ENCODE measurements at places on chromosomes 4 and X. TPM values are rescaled to one million over a fixed set of nuclear protein-coding genes. Genes with fewer than 3 reads are reported as not detected.

The HTR2C gene
- total RNA-seq, result not detected

The RHOXF2 gene
- not detected for total RNA-seq

The HDX gene
- total RNA-seq, result 6.7 TPM

The TMPRSS11D gene
- not detected for total RNA-seq

The CD38 gene
- total RNA-seq, result not detected
